ENCODE measurements at places on chromosomes 3 and 15.

- no peak for ATAC-seq
Observed at GRCh38 chr15:31163769-31164572, 62.4 kb upstream of the TRPM1 start.

GRCh38 chr15:53038655-53038941, 248.5 kb upstream of the ONECUT1 start:
- no peak for ATAC-seq

GRCh38 chr15:26926081-26926480, 44.9 kb upstream of the GABRG3 start:
- no peak for ATAC-seq

DNA sequence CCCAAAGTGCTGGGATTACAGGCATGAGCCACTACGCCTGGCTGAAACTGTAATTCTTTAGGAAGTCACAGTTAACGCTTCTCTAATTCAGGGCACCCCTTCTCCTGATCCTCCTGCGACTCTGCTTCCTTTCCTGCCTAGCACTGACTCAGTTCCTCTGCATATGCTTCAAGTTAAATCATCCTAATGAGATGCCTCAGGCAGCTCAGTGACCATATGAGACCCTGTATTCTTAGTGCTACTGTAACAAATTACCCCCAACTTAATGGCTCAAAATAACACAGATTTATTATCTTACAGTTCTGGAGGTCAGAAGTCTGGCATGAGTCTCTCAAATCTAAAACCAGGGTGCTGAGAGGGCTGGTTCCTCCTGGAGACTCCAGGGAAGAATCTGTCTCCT, 271.8 kb upstream of the LYSMD4 start:
- ATAC-seq: no peak

DNA sequence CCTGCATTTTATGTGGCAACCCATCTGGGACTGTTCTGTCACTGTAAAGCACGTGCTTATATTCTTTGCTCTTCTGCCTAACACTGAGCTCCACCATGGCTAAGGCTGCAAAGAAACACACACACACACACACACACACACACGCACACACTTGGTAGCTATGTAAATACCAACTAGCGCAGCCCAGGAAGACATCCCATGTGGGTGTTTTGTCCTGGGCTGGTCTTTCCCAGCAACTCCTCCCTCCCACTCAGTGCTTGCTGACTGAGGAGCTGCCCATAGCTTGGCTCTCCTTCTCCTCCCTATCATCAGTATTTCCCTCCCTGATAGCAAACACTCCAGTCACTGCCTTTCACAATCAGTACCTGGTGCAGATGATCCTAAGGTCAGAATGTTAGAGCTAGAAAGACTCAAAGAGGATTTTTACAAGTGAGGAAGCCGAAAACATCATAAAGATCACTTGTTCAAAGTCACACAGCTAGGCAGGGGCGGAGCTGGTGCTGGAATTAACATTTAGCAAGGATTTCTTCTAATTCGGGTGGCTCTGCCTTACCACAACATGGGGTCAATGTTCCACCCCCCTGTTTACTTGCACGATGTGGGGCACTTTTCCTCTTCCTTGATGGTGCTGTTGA, 377.1 kb upstream of the TBL1XR1 start:
- ATAC-seq: no peak

GRCh38 chr3:139441656-139442055, 34.7 kb downstream of the RBP2 start:
- no peak for ATAC-seq

DNA sequence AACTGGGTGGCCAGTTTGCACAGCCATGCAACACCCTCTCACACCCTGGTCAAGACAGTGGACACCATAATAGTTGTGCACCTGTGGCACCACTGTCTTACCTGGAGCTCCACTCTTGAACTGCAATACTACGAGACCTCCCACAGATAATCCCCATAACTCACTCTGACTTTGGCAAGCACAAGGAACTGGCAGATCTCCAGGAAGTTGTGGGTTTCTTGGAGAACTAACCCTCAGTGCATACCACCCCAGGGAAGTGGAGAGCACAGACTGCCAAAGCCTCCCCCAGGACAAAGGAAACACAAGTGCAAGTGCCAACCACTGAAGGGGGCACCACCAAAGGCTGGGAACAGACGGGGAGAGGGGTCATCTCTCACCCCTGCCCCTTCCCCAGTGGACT, 318.6 kb downstream of the SUCLG2 start:
- ATAC-seq: no peak

GRCh38 chr15:64894395-64895056, 17.2 kb upstream of the ANKDD1A start:
- ATAC-seq: peak; percentile 33

DNA sequence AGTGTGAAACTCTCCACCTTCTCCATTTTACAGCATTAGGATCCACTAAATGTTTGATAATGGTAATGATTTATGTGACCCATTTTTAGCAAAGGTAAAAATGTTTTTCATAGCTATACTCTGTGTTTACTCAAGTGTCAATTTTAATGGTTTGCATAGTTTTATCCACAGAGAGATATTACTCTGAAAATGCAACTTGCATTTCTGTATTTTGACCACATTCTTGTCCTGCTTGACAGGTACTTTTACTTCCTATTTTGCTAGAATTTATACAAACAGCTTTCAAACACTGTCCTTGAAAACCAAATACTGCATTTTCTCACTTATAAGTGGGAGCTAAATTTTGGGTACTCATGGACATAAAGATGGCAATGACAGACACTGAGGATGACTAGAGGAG, 62.9 kb downstream of the SERPINI1 start:
- ATAC-seq: no peak

GRCh38 chr3:81951106-81951505, 189.7 kb upstream of the GBE1 start:
- ATAC-seq: no peak

- no peak for ATAC-seq
Observed at GRCh38 chr3:48180531-48181253, 7.5 kb downstream of the CDC25A start.

- ATAC-seq: no peak
Observed at GRCh38 chr15:78762985-78763795, 48.1 kb downstream of the ADAMTS7 start.

GRCh38 chr15:27250223-27250622, 279.2 kb downstream of the GABRG3 start:
- no peak for ATAC-seq

DNA sequence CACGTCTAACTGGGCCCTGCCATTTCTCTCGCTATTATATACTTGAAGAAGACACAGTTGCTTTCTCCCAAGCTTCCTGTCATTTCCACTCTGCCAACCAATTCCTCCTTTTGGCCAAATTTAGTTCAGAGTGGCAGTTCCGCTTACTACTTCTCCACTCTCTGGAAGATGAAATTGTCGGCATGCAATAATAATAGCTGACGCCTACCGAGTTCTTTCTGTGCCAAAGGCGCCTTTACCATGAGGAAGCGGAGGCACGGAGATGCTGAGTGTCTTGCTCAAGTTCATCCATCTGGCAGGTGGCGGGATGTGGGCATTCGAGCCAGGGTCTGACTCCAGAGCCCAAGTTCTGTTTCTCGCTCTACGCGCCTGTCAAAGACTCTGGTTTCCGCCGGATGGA, 14.6 kb upstream of the NRROS start:
- no peak for ATAC-seq

DNA sequence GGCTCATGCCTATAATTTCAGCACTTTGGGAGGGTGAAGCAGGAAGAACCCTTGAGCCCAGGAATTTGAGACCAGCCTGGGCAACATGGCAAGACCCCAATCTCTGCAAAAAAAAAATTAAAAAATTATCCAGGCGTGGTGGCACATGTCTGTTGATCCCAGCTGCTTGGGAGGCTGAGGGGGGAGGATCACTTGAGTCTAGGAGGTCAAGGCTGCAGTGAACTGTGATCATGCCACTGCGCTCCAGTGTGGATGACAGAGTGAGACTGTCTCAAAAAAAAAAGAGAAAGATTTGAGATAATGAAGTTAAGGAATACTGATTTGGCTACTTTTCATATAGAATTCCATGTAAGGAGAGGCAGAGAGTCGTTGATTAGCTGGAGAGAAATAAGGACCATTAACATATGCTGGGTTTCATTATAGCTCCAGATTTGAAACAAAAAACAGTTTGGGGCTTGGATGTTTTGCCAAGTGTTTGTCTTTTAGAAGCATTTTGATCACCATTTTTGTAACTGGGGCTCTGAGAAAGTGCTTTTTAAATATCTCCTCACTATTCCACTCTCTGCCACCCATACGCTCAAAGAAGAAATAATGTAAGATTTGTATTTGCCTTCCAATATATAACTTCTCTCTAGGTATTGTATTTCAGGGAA, 214.2 kb downstream of the FEZF2 start:
- no peak for ATAC-seq

GRCh38 chr15:100345438-100345837, 3.7 kb upstream of the ADAMTS17 start:
- ATAC-seq: no peak

- no peak for ATAC-seq
Observed at GRCh38 chr15:93001881-93002280, 87.1 kb downstream of the RGMA start.

DNA sequence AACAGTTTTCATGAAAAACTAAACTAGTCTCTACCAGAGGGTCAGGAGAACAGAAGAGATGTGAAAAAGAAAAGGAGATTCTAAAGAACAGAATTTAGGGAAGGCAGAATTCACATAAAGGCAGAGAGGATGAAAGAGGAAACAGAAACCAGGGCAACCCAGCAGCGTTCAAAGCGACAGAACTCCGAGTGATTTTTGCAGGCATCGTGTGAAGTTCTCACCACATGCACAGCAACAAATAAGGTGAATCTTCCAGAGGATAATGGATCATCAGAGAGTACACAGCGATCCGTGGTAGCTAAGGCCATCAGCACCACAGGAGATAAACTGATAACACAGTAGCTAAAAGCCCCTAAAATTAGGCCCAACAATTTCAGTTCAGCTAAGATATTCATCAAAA, 250.8 kb upstream of the THBS1 start:
- ATAC-seq: no peak

DNA sequence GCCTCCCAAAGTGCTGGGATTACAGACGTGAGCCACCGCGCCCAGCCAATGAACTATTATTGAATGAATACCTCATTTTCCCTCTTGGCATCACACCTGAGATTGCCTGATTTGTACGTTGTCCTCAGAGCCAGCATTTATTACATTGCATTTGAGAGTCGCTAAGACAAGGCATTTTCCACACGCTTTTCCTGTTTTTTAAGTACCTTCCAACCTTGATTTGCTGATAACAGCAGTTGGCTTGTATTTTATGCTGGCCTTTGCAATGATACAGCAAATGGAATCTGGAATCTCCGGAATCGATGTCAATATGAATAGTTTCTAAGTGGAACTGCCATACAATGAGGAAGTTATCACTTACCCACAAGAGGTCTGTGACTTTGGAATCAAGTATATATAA, 15.7 kb upstream of the CNBP start:
- ATAC-seq: no peak

- no peak for ATAC-seq
Observed at GRCh38 chr15:31378363-31378903, 51.8 kb downstream of the KLF13 start.

- ATAC-seq: peak; percentile 31
Observed at GRCh38 chr15:65082303-65082953, 5.9 kb downstream of the KBTBD13 start.

DNA sequence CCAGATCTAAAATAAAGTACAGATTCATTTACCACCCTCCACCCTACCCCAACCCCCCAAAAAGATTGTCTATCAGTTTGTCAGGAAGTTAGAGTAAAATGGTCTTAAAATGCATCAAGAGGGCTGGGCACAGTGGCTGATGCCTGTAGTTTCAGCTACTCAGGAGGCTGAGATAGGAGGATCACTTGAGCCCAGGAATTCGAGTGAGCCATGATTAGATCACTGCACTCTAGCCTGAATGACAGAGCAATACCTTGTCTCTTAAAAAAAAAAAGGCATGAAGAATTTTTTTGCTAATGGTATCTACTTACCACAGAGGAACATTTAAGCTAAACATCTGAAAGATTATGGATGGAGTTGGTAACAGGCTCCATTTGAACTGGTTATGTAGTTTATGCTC, 71.0 kb downstream of the RBM6 start:
- no peak for ATAC-seq

- ATAC-seq: no peak
Observed at GRCh38 chr15:62887113-62887570, 155.4 kb upstream of the TPM1 start.

DNA sequence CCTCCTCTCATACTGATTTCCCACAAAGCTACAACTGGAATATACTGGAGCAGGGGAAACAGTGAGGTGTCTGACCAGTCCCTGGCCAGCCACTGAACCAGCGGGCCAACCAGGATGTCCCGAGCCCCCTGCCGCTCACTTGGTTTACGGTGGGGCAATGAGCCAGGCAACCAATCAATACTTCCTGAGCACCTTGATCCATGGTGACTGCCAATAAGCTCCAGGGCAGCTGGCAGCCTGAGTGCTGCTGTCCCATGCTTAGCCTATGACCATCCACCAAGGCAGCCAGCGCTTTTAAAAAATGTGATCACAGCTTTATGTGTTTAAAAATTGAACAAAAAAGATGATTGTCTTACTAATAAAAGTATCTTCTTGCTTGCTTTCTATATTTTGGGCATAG, 4.2 kb downstream of the SCN10A start:
- no peak for ATAC-seq

DNA sequence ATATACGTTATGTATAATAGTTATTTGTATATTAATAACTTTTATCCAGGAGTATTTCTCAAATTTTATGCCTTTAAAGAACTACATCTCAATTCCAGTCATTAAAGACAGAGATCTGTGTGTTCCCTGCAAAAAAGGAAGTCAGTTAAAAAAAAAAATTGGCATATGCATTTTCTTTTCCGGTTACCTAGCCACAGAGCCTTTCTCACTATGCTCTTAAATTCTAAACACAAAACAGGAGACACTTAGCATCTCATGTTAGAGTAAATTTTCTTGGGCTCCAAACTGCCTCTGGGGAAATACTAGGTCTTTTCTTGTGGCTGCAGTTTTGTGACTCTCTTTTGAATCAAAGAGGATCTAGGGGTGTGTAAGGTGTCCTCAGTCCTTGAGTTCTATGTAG, 105.9 kb downstream of the KCNH8 start:
- ATAC-seq: no peak

GRCh38 chr3:5523125-5523524, 335.6 kb downstream of the EDEM1 start:
- ATAC-seq: no peak

DNA sequence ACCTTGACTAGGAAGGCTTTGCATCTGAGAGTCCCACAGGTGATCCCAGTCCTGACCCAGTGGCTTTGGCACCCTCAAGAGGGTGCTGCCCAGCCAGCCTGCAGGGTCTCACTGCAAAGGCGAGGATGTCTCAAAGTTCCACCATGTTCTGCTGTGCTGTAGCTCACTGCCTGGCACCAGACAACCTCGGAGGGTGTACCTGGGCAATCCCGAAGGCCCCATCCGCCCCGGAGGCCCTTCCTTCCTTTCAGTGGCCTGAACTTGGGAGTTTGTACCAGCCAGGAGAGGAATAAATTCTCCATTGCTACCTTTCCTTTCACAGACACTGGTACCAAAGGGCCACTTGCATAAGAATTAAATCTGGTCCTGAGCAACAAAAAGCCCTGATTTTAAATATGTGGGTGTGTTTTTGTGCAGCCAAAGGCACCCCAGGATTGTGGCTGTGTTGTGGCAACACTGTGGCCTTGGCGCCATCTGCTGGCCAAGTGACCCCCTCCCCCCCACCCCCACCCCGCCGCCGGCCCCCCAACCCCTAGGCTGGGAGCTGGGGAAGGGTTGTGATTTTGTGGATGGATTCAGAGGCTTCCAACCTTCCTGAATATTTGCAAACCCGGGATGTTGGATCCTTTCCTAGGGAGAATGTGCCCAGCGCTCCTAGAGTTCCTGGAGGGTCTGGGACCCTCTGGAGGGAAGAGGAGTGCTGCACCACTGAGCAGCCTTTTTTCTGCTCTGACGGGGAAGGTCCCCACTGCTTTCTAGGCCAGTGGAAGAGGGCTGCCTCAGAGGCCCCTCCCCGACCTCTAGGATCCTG, 9.7 kb upstream of the PTPN23 start:
- ATAC-seq: no peak
